ENCODE measurements at places on chromosomes 7 and 10.

GRCh38 chr7:135811506-135811905, 62.9 kb upstream of the FAM180A start:
- no peak for DNase-seq

GRCh38 chr7:100192969-100193368, 15.3 kb downstream of the STAG3 start:
- DNase-seq: no peak

- no peak for DNase-seq
These were observed 526.3 kb upstream of the SEMA3D start for GRCh38 chr7:85713171-85713570.

DNA sequence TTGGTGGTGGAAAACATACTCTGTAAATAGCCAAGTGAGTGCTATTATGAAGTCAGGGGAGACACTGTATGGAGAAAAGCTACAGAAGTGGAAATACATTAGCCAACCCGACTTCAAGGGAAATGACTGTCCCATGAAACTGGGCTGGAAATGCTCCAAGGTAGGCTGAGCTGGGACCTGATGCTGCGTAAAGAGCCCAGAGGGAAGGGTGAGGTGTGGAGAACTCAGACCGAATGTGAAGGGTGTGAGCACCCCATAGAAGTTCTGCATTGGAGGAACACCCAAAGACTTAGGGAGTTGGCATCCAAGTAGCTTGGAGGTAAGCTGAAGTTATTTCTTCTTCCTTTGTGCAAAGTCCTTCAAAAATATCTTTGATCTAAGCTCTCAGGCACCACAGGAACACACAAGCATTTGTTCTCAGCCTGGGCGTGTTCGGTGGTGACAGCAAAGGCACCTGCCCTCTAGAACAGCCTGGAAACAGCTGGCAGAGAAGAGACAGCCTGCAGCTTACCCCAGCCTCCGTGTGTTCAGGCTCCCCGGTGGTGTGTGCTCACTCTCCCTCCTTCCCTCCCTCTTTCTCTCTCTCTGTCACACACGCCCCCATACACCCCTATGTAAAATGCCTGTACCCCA, 19.1 kb upstream of the GJD4 start:
- DNase-seq: no peak

GRCh38 chr10:86945361-86946212, 11.8 kb downstream of the MMRN2 start:
- no peak for DNase-seq

GRCh38 chr10:130869179-130869841, 442.2 kb downstream of the TCERG1L start:
- DNase-seq: peak; percentile 28

GRCh38 chr7:115216652-115217051, 294.8 kb downstream of the MDFIC start:
- no peak for DNase-seq

DNA sequence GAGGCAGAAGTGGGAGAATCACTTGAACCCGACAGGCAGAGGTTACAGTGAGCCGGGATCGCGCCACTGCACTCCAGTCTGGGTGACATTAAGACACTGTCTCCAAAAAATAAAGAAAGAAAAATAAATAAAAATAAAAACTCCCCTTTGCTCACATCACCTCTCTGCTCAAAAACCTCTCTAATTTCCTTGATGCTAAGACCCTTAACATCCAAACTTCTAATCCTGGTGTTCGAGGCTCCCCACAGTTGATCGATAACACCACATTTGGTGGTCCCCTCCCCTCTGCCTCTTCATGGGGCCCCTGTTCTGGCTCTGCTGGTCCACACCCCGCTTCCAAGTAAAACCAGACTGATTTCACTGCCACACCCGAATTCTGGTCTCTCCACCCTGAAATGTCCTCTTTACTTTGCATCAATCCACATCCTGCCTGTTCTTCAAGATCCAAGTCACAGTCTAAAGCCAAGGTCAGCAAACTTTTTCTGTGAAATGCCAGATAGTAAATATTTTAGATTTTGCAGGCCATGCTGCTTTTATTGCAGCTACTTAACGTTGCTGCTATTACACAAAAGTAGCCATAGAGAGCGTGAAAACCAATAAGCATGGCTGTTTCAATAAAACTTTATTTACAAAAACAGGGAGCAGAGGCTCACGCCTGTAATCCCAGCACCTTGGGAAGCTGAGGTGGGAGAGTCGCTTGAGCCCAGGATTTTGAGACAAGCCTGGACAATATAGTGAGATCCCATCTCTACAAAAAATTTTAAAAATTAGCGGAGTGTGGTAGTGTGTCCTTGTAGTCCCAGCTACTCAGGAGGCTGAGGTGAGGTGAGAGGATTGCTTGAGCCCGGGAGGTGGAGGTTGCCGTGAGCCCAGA, 11.8 kb downstream of the MOSPD3 start:
- no peak for DNase-seq

DNA sequence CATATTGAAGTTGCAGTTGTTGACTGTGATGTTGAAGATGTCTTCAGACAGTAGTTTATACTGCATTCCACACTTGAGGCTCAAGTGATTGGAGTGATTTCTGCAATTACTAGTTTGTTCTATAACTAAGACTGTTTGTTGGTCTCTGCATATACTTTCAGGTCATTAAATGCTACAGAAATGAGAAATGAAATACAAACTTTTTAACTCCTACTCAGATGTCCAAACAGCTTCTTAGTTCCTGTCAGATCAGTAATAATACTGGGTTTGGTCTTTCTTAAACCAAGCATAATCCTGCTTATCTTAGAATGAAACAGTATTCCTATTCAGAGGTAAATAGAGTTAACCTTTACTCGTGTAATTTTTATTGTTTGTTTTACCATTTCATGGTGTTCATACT, 115.9 kb downstream of the CCNY start:
- DNase-seq: no peak

- DNase-seq: no peak
These were observed 12.6 kb upstream of the DNAJC1 start for GRCh38 chr10:22016046-22016705.

GRCh38 chr7:127587663-127588018, 570 bp upstream of the ARF5 start:
- no peak for DNase-seq

Data from left forelimb (tissue), 1 donor.